ENCODE measurements at places on chromosomes 11 and 22.

- DNase-seq: no peak
Observed at GRCh38 chr11:457111-457760, 7.2 kb downstream of the PTDSS2 start.

DNA sequence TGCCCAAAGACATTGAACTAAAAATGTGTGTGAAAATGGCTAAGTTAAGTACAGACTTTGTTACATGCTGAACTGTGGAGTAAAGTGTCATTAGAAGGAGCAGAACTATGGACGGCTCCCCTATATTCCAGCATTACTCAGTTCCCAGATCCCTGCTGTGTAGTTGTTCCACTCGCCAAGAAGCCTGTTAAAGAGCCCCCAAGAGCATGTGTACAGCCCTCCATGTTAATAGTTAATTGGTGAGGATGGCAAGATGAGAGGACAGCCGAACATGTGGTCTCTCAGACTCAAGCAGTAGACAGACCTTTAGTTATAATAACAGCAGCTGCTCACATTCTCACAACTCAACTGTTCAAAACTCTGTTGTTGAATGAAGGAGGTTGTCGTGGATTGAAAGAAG lies 127.4 kb downstream of the ELP4 start:
- DNase-seq: no peak

DNA sequence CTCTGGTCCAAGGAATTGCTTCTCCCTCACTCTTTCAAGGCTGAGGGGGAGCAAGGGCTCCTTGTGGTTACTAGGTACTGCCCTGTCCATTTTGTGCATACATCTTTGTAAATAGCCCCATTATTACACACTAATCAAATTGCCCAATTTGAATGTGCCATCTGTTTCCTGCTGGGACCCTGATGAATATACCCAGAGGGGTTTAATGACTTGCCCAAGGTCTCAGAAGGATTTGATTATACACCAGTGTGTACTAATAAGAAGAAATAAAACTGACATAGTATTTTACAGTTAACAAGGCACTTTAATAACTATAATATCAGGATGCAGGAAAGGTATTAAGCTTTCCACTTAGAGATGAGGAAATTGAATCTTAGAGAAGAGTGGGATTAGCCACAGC lies 64.6 kb upstream of the PTPRJ start:
- no peak for DNase-seq

- no peak for DNase-seq
Observed at GRCh38 chr11:36352922-36353321, 56.8 kb downstream of the PRR5L start.

DNA sequence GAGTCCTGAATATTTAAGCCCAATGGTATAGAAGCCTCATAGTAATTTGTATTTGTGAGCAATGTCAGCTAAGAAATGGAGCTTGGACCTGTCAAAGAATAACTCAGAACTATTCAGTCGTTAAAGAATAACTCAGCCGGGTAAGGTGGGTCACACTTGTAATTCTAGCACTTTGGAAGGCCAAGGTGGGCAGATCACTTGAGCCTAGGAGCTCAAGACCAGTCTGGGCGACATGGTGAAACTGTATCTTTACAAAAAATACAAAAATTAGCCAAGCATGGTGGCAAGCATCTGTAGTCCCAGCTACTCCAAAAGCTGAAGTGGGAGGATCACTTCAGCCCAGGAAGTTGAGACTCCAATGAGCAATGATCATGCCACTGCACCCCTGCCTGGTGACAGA lies 1526.5 kb downstream of the LRRC4C start:
- DNase-seq: no peak

DNA sequence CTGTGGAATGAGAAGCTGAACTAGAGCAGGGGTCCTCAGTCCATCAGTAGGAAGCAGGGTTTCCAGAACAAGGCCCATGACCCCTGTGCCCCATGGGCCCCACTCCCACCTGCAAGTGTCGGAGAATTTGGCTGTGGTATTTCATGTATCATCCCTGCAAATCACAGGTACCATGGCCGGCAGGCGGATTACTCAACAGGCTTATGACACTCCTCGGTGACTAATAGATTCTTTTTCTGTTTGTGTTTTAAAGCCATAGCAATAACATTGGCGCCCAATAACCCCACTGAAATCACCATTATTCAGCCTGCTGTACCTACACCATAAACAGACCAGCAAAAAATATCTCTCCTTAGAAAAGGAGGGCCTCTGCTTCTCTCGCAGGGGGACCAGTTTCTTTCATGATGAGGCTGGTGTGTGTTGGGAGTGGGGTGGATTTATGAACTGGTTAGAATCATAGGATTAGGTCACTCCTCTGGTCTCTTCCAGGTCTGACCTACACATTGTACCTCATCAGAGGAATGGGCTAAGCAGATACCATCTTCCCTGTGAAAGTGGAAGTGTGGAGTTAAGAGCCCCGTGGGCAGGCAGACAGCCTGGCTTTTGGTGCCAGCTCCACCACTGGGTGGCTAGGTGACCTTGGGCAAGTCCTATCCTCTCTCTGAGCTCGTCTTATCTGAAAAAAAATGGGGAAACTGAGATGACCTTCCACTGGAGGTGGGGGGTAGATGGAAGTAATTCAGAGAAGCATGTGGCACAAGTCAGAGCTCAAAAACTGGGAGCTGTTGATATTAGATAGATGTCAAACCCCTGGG lies 60.2 kb upstream of the WNT11 start:
- no peak for DNase-seq

- DNase-seq: no peak
Observed at GRCh38 chr11:82731691-82732277, 1.9 kb downstream of the FAM181B start.

DNA sequence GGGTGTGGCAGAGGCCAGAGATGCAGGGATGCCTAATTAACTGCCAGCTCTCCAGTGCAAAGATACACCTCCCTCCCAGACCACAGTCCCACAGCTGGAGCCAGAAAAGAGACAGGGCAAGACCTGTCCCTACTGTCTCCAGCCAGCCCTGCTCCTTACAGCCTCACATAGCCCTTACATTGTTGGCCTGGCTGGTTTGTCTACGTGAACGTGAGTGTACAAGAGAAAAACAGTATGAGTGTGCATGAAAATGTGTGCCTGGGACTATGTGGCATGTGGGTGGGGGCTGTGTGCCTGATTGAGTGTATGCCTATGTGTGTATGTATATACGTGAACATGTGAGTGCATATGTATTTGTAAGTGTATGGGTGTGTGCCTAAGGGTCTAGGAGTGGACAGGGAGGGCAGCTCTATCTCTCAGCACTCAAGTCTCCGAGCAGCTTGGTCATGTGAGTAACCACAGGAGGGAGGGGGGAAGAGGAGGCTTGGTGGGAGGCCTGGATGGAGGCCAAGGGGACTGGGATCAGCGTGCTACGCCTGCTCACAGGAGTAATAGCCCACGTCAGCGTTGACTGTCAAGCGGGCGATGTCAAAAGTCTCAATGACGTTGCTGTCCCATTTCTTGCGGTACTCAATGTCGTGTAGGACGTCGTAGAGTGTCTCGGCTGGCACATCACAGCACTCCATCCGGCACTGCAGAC lies 6.6 kb upstream of the ARAP1 start:
- no peak for DNase-seq

GRCh38 chr11:117458275-117459122 lies 130.8 kb downstream of the CEP164 start:
- no peak for DNase-seq

DNA sequence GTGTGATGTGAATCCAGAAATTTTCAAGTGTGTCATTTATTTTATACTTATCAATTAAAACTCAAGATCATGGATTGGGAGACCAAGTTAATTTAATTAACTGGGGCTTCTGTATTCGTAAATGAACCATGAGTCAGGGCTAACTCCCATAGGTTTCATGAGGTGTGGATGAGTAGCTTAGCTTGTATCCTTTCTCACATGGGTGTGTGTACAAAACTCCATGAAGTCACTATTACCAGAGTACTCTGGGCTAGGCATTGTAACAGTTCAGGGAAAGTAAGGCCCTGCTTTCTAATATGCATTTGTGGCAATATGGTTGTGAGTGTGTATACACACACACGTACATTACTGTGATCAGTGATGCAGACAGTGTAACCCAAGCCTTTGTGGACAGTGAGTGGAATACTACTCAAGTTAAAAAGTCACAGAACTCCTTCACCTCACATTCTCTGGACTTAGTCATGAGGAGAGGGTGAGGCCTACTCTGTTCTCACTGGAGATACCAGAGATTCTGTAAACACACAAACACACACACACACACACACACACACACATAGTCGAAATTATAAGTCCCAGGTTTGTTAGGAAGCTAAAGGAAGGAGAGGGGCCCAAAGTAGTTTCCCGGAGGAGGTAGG lies 3.5 kb downstream of the CNTF start:
- no peak for DNase-seq

DNA sequence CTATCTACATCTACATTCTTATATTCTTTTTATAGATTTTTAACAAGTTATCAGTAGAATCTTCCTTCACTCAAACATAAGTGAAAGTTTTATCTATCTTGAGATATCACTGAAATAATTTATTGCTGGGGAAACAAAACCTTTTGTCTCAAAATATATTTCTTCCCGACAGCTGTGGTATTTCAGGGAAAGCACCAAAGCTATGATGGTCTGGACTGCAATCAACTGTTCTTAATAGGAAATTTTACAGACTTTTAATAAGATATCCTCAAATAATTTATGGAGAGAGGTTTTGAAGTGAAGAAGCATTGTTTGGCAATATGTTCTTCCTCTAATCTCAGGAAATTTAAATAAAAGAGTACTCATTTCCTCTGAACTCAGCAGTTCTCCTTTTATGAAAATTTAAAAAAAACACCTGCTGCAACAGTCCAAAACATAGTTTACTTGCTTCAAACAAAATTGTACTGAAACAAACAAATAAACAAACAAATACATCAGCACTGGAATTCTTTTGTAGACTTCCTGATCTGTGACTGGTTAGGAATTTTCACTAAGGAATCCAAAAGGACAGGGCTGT lies 33.9 kb upstream of the EIF3M start:
- DNase-seq: no peak

- no peak for DNase-seq
Observed at GRCh38 chr11:3880724-3881123, 25.3 kb downstream of the STIM1 start.

- no peak for DNase-seq
Observed at GRCh38 chr11:46407635-46408034, 16.1 kb upstream of the CHRM4 start.

GRCh38 chr11:81007046-81007445 lies 1566.2 kb upstream of the TENM4 start:
- DNase-seq: no peak

DNA sequence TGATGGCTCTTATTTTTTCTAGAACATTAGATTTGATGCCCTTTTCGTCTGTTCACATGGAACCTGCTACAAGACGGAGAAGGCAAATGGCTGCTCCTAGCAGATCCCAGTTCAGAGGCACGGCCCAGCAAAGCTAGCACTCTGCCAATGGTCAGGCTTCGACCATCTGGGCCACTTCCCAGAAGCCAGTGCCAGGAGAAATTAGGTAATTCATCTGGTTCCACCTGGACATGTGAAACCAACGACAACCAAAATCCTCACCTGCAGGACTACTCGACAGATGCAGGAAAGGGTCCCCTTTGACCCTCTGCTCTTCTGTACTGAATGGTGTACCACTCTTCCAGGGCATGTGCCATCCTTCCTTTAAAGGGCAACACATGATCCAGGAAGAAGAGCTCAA lies 25.4 kb downstream of the MICAL3 start:
- no peak for DNase-seq

DNA sequence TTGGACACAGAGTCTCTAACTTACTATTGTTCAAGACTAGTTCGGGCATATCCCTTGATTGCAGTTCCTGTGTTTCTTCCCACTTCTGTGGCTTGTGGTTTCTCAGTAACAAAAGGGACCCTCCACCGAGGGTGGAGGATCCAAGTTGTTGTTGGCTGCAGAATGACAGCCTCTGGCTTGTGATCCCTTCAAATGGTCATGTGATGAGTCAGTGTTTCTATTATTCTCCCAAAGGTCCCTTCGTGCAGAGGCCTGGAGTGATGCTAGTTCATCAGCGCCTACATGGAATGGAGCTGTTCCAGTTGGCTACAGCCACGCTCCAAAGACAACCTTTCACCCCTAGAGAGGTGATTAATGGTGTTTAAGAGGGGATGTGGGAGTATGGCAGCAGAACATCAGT lies 2.6 kb upstream of the VWCE start:
- no peak for DNase-seq

DNA sequence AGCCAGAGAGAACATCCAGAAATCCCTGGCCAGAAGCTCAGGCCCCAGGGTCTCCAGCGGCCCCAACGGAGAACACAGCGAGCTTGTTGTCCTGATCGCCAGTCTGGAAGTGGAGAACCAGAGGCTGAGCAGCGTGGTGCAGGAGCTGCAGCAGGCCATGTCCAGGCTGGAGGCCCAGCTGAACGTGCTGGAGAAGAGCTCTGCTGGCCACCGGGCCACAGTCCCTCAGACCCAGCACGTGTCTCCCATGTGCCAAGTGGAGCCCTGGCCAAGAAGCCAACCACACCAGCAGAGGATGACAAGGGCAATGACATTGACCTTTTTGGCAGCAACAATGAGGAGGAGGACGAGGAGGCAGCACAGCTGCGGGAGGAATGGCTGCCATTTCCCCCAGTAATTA lies 20.6 kb upstream of the SCGB1D1 start:
- DNase-seq: no peak

All from cortex of kidney (tissue), 1 donor.